ENCODE measurements at places on chromosomes 6 and 20. TPM values are rescaled to one million over a fixed set of nuclear protein-coding genes. Genes with fewer than 3 reads are reported as not detected.
A peak's percentile ranks its signal among the peaks of the same experiment; 100 is the strongest.

Gene GATA5
- total RNA-seq: not detected

Gene PLN
- total RNA-seq: 1.5 TPM

DNA sequence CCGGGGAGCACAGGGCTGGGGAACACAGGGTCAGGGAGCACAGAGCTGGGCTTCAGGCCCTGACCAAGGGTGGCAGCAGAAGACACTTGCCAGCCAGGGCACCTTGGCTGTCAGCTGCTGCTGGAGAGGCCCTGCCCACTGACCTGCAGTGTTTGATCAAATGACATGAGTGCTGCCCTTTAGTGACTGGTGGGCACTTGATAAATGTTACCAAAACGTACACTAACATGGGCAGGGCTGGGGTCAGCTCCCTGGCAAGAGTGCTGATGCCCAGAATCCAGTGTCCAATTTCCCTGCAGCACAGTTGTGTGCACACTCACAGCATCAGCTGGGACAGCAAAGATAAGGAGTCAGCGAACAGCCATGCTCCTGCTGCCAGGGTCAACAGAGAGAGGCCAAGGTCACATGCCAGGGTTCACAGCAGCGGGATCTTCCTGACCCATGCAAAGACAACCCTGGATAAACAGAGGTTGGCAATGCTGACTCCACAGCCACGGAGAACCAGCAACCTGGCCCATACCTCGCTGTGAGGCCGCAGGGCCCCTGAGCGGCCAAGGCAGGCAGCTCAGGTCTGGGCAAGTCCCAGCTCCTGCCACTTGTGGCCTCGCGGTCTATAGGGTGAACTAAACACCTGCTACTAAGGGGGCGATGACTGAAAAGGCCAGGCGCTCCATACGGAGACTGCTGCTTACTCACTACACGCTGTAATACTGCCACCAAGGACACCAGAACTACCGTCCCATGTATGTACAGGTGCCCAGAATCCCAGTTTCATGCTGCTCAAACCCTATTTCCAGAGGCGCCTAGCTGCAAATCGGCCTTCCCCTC is 46.3 kb downstream of the NINL start:
- ATAC-seq: peak; percentile 52

- ATAC-seq: no peak
These were observed 82.6 kb downstream of the EPB41L2 start for GRCh38 chr6:130980310-130981032.

DNA sequence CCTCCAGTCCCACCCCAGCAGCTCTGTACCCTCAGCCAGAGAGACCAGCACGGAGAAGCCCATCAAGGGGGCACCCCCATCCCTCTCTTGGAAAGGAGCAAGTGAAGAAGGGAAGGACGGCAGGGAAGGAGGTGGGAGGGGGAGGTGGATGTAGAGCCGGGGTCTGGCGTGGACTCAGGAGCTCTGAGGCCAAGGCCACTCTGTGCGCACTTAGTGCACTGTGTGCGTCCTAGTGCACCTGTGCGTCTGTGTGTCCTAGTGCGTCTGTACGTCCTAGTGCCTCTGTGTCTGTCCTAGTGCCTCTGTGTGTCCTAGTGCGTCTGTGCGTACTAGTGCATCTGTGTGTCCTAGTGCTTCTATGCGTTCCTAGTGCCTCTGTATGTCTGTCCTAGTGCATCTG is 54.2 kb downstream of the DSTN start:
- no peak for ATAC-seq

DNA sequence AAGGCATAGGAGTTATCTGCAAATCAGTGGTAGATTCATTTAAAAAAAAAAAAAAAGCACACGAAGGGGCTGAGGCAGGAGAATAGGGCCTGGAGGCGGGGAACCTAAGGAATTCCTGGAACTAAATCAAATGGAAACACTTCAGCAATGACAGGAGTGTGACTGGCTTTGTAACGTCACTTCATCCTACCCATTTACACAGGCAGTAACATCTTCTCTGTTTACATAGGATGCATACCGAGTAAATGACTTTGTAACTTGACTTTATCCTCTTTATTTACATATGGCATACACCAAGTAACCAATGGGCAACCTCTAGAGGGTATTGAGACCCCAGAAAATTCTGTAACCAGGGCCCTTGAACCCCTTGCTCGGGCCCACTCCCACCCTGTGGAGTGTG is 56.4 kb upstream of the IYD start:
- ATAC-seq: no peak

DNA sequence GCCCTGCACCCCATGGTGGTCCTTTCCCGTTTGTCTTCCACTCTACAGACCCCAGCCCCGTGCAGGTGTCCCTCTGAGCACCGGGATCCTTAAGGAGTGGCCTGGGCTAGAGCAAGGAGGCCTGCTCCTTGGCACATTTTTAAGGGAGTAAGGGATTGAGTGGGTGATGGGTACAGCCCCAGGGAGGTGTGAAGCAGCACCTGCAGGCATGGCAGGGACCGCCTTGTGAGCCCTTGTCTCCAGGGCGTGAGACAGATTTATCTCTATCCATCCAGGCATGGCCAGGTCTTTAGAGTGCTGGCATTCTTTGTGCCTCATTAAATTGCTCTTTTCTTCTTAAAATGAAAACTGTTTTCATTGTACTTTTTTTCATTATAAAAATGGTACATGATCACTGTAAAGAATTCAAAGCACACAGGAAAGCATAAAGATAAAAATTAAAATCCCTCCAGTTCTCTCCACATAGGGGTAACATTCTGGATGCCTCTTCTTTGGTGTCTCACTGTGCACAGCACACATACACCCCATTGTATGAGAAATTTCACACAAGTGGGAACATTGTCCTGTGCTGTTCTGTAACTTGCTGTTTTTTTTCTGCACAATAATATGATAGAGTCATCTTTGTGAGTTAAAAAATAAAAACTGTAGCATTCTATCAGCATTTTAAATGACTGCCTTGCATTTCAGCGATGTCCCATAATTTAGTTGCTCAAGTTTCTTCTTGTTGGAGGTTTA is 31.9 kb upstream of the ZNF831 start:
- no peak for ATAC-seq

DNA sequence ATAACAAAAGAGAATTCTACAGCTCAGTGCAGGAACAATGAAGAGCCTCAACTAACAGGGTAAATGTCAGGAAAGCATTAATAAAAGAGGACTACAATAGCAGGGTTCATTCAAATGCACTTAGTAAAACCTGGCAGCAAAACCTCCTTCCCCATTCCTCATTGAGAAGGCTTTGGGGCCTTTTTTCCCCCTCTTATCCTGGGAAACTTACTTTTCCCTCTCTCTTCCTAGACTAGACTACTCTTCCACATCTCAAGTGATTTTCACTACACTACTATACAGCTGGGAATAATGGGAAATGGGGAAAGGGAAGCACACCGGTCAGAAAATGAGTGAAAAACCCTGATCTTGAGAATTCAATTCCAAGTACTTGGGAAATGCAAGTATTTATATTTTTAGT is 10.1 kb downstream of the ROMO1 start:
- no peak for ATAC-seq

DNA sequence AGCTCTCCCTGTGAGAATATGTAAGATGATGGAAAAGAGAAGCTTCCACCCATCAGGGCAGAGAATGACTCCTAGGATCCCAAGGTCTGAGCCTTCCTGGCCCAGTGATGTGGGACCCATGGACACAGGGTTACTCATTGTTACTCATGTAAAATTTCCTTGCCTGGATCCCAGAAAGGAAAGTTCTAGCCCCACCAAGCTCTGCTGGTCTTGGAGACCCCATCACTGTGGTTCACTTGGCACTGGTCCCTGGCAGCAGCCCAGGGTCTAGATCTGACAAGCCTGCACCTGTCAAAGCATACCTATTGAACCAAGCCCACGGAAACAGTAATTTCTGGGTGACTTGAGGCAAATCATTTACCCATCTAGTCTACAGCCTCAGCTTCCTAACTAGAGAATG is 22.1 kb downstream of the MDGA1 start:
- ATAC-seq: no peak

DNA sequence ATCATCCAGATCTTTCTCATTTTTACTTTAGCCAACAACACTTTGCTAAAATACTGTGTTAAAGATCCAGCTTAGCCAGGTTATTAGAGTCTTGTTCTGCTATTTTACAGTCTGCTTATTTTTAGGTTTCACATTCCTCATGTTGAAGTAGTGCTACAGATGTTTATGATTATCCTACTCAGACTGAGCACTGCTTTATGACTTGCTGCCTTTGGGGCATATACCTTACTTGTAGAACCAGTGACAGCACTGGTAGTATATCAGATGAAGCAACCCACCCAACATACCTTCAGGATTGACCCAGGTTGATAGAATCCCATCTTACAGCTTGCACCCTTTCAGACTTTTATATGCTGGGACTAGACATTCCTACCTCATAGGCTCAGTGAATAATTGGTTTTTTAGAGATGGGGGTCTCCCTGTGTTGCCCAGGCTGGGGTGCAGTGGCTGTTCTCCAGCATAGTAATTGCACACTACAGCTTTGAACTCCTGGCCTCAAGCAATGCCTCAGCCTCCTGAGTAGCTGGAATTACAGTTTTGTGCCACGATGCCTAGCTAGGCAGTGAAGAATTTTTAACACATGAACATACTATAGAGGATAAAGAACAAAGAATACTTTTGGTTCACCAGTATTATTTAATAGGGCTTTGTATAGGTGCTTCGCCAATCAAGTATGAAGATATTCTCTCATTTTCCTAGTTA is 63.8 kb upstream of the DYNLRB1 start:
- ATAC-seq: no peak

- no peak for ATAC-seq
These were observed 300.0 kb upstream of the MAN1A1 start for GRCh38 chr6:119649531-119649930.

Measured in esophagus mucosa (tissue), 1 donor.